ENCODE measurements at places on chromosomes 2 and 18.

- DNase-seq: no peak
Observed at GRCh38 chr2:120316528-120317179, 29.3 kb upstream of the INHBB start.

- no peak for DNase-seq
Observed at GRCh38 chr2:48131539-48132270, 225.4 kb upstream of the FBXO11 start.

DNA sequence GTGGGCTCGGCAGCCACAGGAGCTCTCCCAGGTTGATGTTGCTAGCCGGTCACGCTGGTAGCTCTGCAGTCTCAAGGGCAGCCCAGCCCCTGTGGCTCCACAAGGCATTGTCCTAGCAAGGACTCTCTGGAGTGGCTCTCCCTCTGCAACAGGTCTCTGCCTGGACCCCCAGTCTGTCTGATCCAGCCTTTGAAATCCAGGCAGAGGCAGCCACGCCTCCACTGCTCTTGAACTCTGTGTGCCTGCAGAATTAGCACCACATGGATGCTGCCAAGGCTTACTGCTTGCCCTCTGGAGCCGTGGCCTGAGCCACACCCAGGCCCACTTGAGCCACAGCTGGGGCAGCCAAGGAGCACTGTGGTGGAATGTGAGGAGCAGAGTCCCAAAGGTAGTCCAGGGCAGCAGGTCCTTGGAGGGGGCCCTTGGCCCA is 43.0 kb upstream of the FAHD2A start:
- DNase-seq: no peak

GRCh38 chr18:27609221-27609620 is 424.1 kb upstream of the CHST9 start:
- DNase-seq: no peak

- no peak for DNase-seq
Observed at GRCh38 chr2:66462501-66462825, 27.5 kb downstream of the MEIS1 start.

- DNase-seq: no peak
Observed at GRCh38 chr2:134737671-134738070, 18.9 kb upstream of the TMEM163 start.

DNA sequence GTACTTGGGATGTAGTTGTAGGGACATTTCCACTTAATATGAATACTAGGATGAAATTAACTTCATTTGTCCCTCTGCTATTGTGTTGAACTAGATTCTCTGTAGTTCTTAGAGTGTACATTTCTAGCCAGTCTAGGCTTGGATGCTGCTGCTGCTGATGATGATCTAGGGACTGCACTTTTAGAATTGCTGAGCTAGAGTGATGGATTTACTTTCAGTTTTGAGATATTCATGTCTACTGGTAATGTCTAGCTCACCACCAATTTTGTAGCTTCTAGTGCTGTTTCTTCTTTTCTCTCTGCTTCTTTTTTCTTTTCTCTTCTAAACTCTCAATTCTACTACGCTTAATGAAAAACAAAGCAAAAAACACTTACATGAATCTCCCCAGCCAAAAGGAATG is 49.4 kb downstream of the MRPS9 start:
- DNase-seq: no peak

DNA sequence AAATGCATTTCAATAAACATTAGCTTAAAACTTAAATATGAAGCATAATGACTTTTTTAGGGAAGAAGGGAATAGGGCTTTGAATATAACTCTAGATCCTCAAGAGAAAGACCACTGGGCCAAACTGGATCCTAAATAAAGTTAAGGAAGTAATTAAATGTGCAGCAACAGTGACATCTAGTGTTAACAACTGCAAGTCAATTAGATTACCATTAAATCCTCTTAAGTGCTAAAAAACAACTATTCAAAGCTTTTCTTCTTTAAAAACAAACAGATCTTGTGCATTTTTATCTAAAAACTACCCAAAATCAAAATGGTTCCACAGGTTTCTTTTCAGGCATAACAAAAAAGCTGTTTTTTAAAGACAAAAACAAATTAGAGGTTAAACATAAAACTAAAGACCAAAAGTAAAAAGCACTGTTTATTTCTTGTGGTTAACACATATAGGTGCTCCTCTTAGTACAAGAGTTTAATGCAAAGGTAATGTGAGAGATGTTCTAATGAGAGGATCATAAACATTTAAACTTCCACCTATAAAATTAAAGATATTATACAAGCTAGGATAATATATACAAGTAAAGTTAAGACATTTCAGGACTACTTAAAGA is 111.4 kb downstream of the THADA start:
- DNase-seq: peak; percentile 45

DNA sequence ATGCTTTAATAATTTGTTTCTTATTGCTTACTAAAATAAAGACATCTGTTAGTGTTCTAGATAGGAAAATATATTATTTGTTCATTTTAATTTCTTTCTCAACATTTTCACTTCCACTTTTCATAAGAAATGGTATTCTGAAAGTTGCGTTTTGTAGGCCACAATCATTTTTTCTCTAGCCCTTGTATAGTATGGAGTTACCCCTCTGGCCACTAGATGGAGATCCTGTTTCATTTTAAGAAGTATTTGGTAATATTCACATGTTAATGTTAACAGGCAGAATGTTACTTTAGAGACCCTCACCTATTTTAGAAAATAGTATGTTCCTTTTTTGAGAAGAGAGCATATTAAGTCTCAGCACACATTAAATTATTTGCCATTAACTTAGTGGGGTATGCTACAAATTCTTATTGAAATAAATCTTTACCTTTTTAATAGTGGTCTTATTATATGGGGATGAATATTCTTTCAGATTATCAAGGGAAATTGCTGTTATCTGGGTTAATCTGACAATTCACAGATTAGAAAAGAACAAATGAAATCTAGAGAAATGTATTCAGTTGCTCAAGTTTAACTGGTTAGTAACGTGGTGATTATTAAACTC is 73.9 kb upstream of the TTC27 start:
- DNase-seq: peak; percentile 35

GRCh38 chr2:126857502-126857901 is 41.2 kb upstream of the TEX51 start:
- no peak for DNase-seq
